Activated CD4-positive, alpha-beta T cell treated with anti-CD3 and anti-CD28 coated beads, Interleukin-2, amount 10 ng/mL, durations not matched to agents 24 days and 14 days (primary cell): ENCODE measurements at places on chromosomes 2 and 18. TPM values are rescaled to one million over a fixed set of nuclear protein-coding genes. Genes with fewer than 3 reads are reported as not detected.

Gene CHRNG
- total RNA-seq, result not detected in 2 replicates

Gene GALNT5
- not detected in 2 replicates for total RNA-seq

Gene ASPRV1
- 0.75 and 1.4 TPM in 2 replicates for total RNA-seq

Gene FAM237A
- not detected in 2 replicates for total RNA-seq

Gene PTPRM
- total RNA-seq, result 6.8 and 11.5 TPM in 2 replicates

Gene RBFA
- total RNA-seq, result 46.0 and 49.9 TPM in 2 replicates

Gene POTEE
- total RNA-seq, result 1.4 and 2.0 TPM in 2 replicates

Gene AOX1
- total RNA-seq, result 0.26 TPM in 1 of 2 replicates, not detected in the other

Gene B3GNT7
- total RNA-seq, result not detected in 2 replicates

Gene CCDC102B
- total RNA-seq, result 0.58 and 1.1 TPM in 2 replicates

Gene TUBA3E
- not detected in 2 replicates for total RNA-seq

Gene APOB
- not detected in 2 replicates for total RNA-seq

Gene GRB14
- total RNA-seq, result not detected in 2 replicates

Gene RESP18
- total RNA-seq, result not detected in 2 replicates

Gene UGGT1
- 69.9 and 72.1 TPM in 2 replicates for total RNA-seq

Gene CELF4
- not detected in 2 replicates for total RNA-seq

Gene ALKAL2
- total RNA-seq, result 0.28 and 0.33 TPM in 2 replicates

Gene ATOH8
- 0.19 TPM in 1 of 2 replicates, not detected in the other for total RNA-seq

Gene C2orf15
- 0.26 and 0.40 TPM in 2 replicates for total RNA-seq

Gene KIAA2012
- not detected in 2 replicates for total RNA-seq

Gene BOLL
- total RNA-seq, result not detected in 2 replicates

Gene TRIM43
- total RNA-seq, result not detected in 2 replicates

Gene ABCG8
- total RNA-seq, result not detected in 2 replicates

Gene TNFRSF11A
- 14.0 and 16.4 TPM in 2 replicates for total RNA-seq

Gene PIGN
- 32.0 and 33.9 TPM in 2 replicates for total RNA-seq

Gene MAB21L4
- not detected in 2 replicates for total RNA-seq

Gene ANKRD23
- 6.7 and 8.4 TPM in 2 replicates for total RNA-seq

Gene UGP2
- 66.3 and 66.5 TPM in 2 replicates for total RNA-seq

Gene RTTN
- total RNA-seq, result 25.5 and 28.2 TPM in 2 replicates

Gene DLX1
- total RNA-seq, result not detected in 2 replicates

Gene ACP1
- 124 and 127 TPM in 2 replicates for total RNA-seq

Gene SUCLG1
- 71.9 and 72.6 TPM in 2 replicates for total RNA-seq
